HAP-1 (cell line): ENCODE measurements at places on chromosomes 2 and 18.

- no peak for DNase-seq
These were observed 94.3 kb downstream of the MBD2 start for GRCh38 chr18:54130177-54130576.

DNA sequence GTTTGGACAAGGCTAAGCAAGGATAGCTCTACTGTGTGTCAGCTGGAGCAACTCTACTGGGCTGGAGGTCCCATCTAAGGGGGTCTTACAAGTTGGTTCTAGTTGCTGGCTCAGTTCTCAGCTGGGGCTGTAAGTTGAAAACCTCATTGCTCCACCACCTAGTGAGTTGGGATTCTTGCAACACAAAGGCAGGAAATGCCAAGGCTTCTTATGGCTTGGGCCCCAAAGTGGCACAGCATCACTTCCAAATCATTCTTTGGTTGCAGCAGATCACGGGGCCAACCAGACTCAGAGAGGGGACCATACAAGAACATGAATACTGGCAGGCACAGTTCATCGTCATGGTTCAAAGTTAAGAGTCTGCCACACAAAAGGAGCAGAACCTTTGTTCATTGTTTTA lies 332.7 kb downstream of the LRRTM1 start:
- no peak for DNase-seq

DNA sequence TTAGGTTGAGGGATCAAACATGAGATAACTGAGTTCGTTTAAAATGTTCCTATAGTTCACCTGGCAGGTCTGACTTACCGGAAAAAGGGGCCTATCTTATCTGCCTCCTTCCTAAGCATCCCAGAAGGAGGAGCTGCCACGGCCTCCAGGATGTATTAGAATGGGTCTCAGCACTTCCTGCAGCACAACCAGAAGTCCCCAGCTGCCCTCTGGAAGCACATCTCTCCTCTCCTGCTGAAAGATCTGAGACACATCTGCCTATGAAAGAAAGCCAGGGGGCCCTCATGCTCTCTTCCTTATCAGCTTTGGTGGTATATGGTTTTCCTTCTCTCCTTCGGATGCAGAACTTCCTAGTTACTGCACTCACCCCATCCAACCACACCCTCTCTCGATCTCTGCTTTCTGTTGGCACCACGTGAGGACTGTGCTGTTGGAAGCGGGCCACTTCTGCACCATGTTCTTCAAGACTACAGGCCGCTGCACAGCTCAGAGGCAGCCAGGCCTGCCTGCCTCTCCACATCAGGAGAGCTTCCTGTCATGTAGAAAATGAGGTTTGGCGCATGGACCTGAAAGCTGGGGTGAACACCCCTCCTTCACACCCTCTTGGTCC lies 6.5 kb downstream of the IGFBP5 start:
- DNase-seq: no peak

GRCh38 chr2:109272461-109272860 lies 143.5 kb downstream of the SH3RF3 start:
- DNase-seq: no peak

GRCh38 chr2:54290356-54291025 lies 34.5 kb upstream of the TSPYL6 start:
- DNase-seq: peak; percentile 50

DNA sequence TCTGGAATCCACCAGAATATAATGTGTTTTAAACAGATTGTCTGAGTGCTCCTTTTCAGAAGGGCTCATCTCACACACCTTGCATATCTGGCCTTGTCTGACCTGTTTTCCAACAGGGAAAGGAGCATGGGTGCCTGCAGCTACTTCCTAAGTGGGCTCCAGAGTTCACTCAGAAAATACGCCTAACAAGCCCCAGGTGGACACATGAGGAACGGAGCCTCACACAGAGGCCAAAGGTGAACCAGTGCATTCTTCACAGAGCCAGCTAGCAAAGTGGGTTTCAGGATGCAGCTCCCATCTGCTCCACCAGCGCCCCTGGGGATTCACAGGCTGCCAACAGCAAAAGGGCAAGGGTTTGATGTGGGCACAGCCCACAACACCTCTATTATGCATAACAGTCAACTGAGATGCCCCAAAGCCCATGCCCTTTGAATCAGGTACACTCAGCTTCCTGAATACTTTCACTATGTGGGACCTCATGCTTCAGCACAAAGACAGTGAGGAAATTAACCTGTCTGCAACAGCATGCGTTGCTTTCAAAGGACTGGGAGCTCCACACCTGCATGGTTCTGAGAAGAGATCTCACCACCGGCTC lies 86.6 kb downstream of the CCBE1 start:
- no peak for DNase-seq

GRCh38 chr2:190202604-190203003 lies 117.0 kb downstream of the HIBCH start:
- no peak for DNase-seq

GRCh38 chr2:54461261-54461660 lies 5.1 kb downstream of the SPTBN1 start:
- no peak for DNase-seq

- DNase-seq: no peak
These were observed 118.1 kb downstream of the MYO1B start for GRCh38 chr2:191363267-191363666.

DNA sequence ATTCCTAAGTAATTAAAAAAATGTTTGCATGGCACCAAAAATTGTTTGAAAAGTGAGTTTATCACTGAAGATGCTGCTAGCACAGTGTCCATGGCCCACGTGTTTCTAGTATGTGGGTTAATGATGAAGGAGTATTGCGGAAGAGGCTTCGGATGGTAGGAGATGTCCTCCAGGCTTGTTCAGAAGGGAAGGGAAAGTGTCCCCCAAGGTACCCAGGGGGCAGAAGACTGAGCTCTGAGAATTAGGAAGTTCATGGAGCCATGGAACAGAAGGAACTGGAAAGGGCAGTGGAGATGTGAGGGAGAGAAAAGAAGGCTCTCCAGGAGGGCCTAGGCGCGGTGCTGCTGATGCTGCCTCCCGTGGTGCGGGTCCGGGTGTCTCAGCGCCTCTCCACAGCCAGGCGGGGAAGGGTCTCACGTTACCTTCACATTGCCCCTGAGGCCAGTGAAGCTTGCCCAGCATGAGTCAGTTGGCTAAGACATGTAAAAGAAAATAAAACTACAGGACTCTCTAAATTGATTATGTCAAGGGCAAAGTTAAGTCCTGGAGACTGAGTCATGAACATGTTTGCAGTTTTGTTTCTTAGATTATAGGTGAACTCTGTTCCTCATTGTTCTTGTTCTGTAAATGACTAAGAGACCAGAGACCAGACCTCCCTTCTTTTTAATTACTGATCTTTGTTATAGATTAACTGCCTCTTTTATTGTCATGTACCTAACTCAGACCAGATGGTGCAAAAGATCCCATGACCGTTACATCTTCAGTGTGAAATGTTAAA lies 89.0 kb downstream of the MTCL1 start:
- DNase-seq: peak; percentile 27

DNA sequence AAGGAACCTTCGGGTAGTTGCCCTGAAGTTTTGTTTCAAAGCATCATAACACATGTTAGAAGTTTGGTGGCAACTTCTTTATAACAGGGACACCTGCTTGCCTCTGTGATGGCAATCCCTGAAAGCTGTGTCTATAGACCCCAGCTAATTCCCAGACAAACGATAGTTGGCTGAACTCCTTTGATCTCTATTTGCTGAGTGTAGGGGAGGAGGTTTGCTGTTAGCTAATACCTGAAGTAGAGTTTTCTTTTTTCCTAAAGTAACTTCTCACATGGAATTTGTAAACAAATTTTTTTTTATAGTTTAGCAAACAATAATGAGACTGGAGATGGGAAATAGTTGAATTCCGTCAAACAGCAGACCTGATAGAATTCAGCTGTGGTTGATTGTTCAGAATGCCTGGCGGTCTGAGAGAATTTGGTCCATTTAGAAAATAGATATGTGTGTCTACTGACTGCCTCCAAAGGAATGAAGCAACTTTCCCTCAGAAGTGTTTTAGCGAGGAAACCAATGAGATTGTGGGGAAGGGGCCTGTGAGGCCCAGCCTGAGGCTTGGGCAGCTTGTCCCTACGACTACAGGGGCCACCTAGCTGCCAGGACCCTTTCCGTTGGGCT lies 123.5 kb upstream of the EPAS1 start:
- no peak for DNase-seq

DNA sequence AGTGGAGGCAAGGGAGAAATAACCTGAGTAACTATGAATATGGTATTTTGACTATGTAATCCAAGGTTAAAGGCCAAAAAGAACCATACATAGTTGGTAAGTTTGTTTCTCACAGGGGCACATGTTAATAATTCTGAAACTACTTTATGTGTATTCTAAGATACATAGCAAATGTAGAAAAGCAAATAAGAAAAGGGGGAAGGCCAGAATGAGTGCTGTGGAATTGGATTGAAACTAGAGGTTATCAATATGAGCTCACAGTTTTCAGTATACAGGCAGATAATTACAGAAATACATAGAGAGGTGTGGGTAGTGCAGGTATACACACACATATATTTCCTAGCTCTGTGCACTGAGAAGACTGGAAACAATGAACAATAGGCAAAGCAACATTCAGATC lies 13.7 kb downstream of the INO80C start:
- no peak for DNase-seq

DNA sequence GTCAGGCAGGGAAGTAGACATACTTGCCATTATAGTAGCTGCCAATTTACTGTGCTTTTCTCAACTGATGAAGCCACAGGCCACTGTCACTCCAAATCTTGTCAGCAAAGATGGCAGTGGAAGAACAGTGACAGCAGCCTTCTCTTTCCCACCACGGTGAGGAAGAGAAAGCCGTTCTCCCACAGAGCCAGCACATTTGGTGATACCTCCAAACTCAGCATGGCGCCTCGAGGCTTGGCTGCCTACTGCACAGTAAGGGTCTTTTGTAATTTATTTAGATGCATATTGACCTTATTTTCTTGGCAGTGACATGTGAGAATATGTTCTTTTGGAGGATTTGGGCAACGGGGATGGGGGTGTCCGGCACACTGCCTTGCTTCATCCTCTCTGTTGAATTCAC lies 117.2 kb upstream of the CDH20 start:
- DNase-seq: no peak

- no peak for DNase-seq
These were observed 195.7 kb downstream of the DOK6 start for GRCh38 chr18:69596345-69596744.

DNA sequence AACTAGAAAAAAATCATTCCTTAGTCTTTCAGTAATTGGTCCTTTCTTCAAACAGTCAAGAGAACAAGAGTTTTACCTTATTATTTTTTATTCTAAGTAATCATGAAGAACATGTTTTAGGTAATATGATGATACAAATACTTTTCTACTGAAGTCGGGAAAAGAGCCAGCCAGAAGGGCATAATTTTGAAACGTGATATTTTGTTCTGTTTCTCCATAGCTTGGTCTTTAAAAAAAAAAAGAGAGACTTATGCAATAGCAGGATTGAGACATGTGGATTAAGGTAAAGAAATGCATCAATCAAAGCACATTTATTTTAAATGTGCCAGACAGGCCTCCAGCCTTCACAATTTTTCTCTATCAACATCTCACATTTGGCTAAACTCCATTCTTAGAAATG lies 1016.8 kb downstream of the CNTNAP5 start:
- DNase-seq: no peak

GRCh38 chr2:43402002-43402401 lies 175.6 kb upstream of the ZFP36L2 start:
- no peak for DNase-seq

GRCh38 chr2:3326871-3327270 lies 50.7 kb downstream of the EIPR1 start:
- no peak for DNase-seq

DNA sequence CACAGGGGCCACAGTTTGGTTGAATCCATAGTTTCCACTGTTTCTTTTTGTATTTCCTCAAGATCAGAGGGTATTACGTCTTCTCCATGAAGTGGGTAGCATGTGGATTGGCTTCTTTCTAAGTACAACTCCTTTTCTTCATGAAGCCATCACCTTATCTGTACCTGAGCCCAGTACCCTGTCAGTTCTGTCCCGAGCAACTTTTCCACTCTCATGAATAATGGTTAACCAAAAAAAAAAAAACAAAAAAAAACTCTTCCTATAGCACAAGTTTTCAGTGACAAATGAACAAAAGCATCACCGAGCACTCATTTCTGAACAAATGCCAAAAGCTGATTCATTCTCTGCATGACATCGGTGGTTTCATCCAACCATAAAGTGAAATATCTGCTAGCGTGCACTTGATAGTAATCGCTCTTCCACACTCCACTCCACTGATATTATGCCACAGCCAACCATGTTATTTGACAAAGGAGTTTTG lies 53.0 kb upstream of the CCDC150 start:
- no peak for DNase-seq
